ENCODE measurements at places on chromosomes 1 and 21. TPM values are rescaled to one million over a fixed set of nuclear protein-coding genes. Genes with fewer than 3 reads are reported as not detected.

Gene GOLT1A
- total RNA-seq = not detected

Gene UTP11
- 32.3 TPM for total RNA-seq

Gene CFAP126
- not detected for total RNA-seq

Gene PIK3R3
- 36.3 TPM for total RNA-seq

Gene UBASH3A
- total RNA-seq = not detected

Gene MCOLN2
- not detected for total RNA-seq

Gene FAM151A
- total RNA-seq = not detected

Gene SLC30A1
- 13.9 TPM for total RNA-seq

Gene EVA1B
- total RNA-seq = 85.2 TPM

Gene RNF223
- not detected for total RNA-seq

Data from chondrocyte (in vitro differentiated cells).